ENCODE measurements at places on chromosomes 12 and 14.

GRCh38 chr12:8036346-8036745, 3.8 kb downstream of the FOXJ2 start:
- peaks cover 20% of the 10 kb centered on the region for H3K36me3 ChIP-seq
- H3K27ac ChIP-seq: no peak overlapping the region
- no peak for DNase-seq
- H3K4me3 ChIP-seq: no peak overlapping the region
- no peaks in the 10 kb centered on the region for H3K27me3 ChIP-seq
- H3K4me1 ChIP-seq: peaks cover 43% of the 10 kb centered on the region

DNA sequence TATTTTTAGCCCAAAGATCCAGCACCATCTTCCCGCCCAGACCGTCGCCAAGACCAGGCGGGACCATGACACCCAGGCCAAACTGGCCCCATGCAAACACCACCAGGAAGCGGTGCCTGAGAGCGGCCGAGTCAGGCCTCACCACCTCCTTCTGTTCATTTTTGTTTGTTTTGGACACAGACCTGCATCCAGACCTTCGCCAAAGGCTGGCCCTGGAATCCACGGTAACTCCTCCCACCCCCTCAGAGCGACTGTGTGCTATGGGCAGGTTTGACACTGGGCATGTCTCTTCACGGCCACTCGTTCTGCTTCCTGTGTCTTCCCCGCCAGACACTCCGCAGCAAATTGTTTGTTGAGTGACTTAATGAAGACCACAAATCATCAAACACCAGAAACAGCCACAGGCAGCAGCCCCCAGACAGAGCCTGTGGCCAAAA, 47.1 kb downstream of the NCOR2 start:
- H3K27me3 ChIP-seq: no peaks in the 10 kb centered on the region
- H3K4me3 ChIP-seq: no peak overlapping the region
- peaks cover 5% of the 10 kb centered on the region for H3K36me3 ChIP-seq
- H3K4me1 ChIP-seq: peaks cover 73% of the 10 kb centered on the region

DNA sequence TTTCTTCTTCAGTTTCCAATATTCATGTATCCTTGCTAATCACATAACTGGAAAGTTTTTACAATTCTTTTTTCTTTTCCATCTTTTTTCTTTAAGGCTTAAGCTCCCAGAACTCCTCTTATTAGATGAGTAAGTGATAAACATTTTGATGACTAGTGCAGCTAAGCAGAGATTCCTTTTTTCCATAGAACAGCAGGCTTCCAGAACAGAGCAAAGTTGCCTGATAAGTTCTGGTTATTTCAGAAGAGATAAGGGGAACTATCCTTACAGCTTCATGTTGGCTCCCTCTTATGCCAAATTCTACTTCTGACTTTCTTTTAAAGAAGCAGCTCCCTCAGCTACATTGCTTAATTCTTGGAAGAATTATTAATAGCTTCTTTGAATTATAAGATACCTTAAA, 194.7 kb upstream of the FAR2 start:
- no peaks in the 10 kb centered on the region for H3K36me3 ChIP-seq
- no peak overlapping the region for H3K4me3 ChIP-seq
- peaks cover 19% of the 10 kb centered on the region for H3K4me1 ChIP-seq
- DNase-seq: no peak
- H3K27ac ChIP-seq: no peak overlapping the region

- H3K27ac ChIP-seq: peak overlapping the region; percentile 19
- H3K4me1 ChIP-seq: peaks cover 11% of the 10 kb centered on the region
- DNase-seq: peak; percentile 51
- H3K36me3 ChIP-seq: no peaks in the 10 kb centered on the region
- H3K4me3 ChIP-seq: no peak overlapping the region
Observed at GRCh38 chr12:69415471-69416275, 54.5 kb upstream of the FRS2 start.

DNA sequence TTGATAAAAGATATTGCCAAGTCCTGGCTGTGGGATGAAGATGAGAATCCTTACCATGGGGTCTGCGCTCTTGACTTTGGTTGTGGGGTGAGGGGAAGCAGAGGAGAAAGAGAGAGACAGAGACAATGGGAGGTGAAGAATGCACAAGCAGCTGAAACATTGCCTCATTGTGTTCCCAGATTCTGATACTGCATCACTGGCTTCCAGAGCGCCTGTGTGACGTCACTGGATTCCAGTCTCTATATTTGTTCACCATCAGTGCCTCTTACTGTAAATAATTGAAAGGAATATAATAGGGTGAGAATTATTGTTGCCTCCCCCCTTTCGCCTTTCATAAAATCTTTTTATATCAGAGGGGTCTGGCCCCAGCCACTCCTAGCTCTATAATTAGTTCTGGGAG, 188.9 kb upstream of the NTF3 start:
- H3K27me3 ChIP-seq: no peaks in the 10 kb centered on the region
- H3K27ac ChIP-seq: no peak overlapping the region
- no peak for DNase-seq

- no peak overlapping the region for H3K4me3 ChIP-seq
- no peak for DNase-seq
- no peak overlapping the region for H3K27ac ChIP-seq
- no peaks in the 10 kb centered on the region for H3K27me3 ChIP-seq
- no peaks in the 10 kb centered on the region for H3K36me3 ChIP-seq
- H3K4me1 ChIP-seq: peaks cover 9% of the 10 kb centered on the region
Observed at GRCh38 chr14:59785629-59786028, 84.9 kb downstream of the RTN1 start.

GRCh38 chr14:94126800-94127199, 2.6 kb downstream of the IFI27L2 start:
- no peak overlapping the region for H3K4me3 ChIP-seq
- H3K27ac ChIP-seq: no peak overlapping the region
- peaks cover 29% of the 10 kb centered on the region for H3K36me3 ChIP-seq
- no peaks in the 10 kb centered on the region for H3K27me3 ChIP-seq
- no peak for DNase-seq

DNA sequence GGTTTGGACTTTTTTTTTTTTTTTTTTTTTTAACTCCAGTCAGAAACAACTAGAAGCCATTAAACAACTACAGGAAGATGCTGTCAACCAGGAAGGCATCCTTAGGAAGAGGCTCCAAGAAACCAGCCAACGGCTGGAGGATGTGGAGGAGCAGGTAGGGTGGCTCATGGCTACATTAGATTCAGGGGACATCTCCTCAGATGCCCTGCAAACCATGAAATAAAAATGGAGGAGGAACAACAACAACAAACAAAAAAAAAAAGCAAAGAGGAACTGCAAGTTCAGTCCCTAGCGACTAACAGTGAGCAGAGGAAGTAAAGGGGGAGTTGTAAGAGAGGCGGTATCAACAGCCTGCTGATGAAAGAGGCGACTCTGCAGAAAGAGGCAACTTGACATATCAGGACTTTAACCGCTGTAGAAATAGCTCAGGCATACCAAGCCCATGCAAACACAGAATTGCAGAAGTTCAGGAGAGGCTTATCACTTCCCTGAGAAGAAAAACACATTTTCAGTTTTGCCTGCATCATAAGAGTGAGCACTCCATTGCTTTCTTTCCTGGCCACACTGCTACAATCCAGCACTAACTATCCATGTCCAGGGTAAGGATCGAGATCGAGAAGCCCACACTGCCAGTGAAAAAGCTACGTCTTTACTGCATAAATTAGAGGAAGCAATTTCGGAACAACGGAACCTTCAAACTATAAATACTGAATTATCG, 103.5 kb upstream of the BCAT1 start:
- peak overlapping the region; percentile 46 for H3K4me3 ChIP-seq
- H3K4me1 ChIP-seq: peaks cover 9% of the 10 kb centered on the region
- H3K36me3 ChIP-seq: no peaks in the 10 kb centered on the region
- peak overlapping the region; percentile 65 for H3K27ac ChIP-seq
- H3K27me3 ChIP-seq: no peaks in the 10 kb centered on the region
- no peak for DNase-seq

GRCh38 chr12:115726691-115727090, 550.8 kb downstream of the MED13L start:
- no peak overlapping the region for H3K27ac ChIP-seq
- no peak for DNase-seq
- no peak overlapping the region for H3K4me3 ChIP-seq
- no peaks in the 10 kb centered on the region for H3K4me1 ChIP-seq
- H3K27me3 ChIP-seq: no peaks in the 10 kb centered on the region

DNA sequence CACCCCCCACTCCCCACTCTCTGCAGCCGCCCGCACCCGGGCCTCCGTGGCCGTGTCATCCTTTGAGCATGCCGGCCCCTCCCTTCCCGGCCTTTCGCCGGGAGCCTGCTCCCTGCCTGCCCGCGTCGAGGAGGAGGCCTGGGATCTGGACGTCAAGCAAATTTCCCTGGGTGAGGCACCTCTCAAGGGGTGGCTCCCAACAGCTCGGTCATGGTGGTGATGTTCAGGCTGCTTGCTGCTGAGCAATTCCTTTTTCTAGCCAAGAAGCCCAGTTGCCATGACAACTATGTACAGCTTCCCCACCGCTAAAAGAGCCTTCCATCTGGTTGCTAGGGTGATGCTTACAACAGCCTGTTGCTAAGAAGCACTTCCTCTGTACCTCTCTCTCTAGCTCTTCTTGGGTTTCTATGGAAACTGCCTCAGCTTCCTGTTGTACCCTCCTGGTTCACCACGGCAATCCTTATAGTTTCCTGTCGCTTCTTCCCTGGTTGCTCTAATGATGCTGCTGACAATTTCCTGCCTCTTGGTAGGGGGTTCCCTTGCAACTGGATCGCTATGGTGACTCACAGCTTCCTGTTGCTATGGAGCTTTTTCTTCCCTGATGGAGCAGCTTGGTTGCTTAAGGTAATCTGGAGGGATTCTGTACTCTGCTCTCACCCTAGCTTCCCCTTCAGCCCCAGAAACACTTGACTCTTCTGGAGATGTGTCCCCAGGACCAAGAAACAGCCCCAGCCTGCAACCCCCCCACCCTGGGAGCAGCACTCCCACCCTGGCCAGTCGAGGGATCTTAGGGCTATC, 11.0 kb downstream of the ZNF219 start:
- no peak for DNase-seq
- H3K4me1 ChIP-seq: no peaks in the 10 kb centered on the region

GRCh38 chr12:46763230-46763629, 62.6 kb downstream of the SLC38A4 start:
- no peak overlapping the region for H3K4me3 ChIP-seq
- H3K4me1 ChIP-seq: no peaks in the 10 kb centered on the region
- no peaks in the 10 kb centered on the region for H3K27me3 ChIP-seq
- no peak overlapping the region for H3K27ac ChIP-seq
- no peak for DNase-seq
- no peaks in the 10 kb centered on the region for H3K36me3 ChIP-seq

GRCh38 chr14:54480830-54481562, 7.8 kb downstream of the GMFB start:
- H3K4me1 ChIP-seq: peaks cover 10% of the 10 kb centered on the region
- no peak for DNase-seq
- H3K4me3 ChIP-seq: no peak overlapping the region
- no peaks in the 10 kb centered on the region for H3K27me3 ChIP-seq
- H3K27ac ChIP-seq: no peak overlapping the region

DNA sequence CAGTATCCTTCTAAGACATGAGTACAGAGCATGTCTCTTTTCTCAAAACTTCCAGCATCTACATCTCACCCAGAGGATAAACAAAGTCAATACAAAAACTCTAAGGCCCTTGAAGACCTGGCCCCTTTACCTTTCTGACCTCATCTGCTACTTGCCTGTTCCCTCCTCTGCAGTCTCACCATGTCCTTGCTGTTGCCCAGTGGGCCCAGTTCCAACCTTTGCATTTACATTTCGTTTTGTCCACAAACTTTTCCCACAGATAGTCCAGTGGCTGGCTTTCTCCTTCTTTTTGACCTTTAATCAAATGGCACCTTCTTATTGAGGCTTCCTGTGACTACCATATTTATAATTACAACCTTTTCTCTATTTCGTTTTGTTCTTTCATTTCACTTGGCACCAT, 1.6 kb downstream of the IRAK4 start:
- no peak overlapping the region for H3K27ac ChIP-seq
- H3K36me3 ChIP-seq: no peaks in the 10 kb centered on the region
- H3K4me1 ChIP-seq: peaks cover 38% of the 10 kb centered on the region
- H3K4me3 ChIP-seq: no peak overlapping the region

- H3K4me1 ChIP-seq: no peaks in the 10 kb centered on the region
- H3K27me3 ChIP-seq: no peaks in the 10 kb centered on the region
- peak overlapping the region; percentile 17 for H3K27ac ChIP-seq
- no peak for DNase-seq
- H3K4me3 ChIP-seq: no peak overlapping the region
Observed at GRCh38 chr14:92930737-92931602, 8.0 kb downstream of the CHGA start.

- no peak overlapping the region for H3K27ac ChIP-seq
- no peak overlapping the region for H3K4me3 ChIP-seq
- no peaks in the 10 kb centered on the region for H3K27me3 ChIP-seq
- no peaks in the 10 kb centered on the region for H3K36me3 ChIP-seq
Observed at GRCh38 chr12:12272869-12273268, 6.0 kb upstream of the LRP6 start.

GRCh38 chr12:45973526-45973925, 16.8 kb downstream of the SCAF11 start:
- H3K27me3 ChIP-seq: no peaks in the 10 kb centered on the region
- H3K4me3 ChIP-seq: no peak overlapping the region
- peaks cover 10% of the 10 kb centered on the region for H3K4me1 ChIP-seq
- no peak for DNase-seq
- H3K27ac ChIP-seq: no peak overlapping the region

- no peak overlapping the region for H3K27ac ChIP-seq
- no peaks in the 10 kb centered on the region for H3K36me3 ChIP-seq
- DNase-seq: no peak
- H3K4me1 ChIP-seq: no peaks in the 10 kb centered on the region
- no peak overlapping the region for H3K4me3 ChIP-seq
Observed at GRCh38 chr14:103930051-103930604, 1.9 kb downstream of the TDRD9 start.

GRCh38 chr14:86796221-86797074, 1196.5 kb downstream of the GALC start:
- no peaks in the 10 kb centered on the region for H3K36me3 ChIP-seq
- no peaks in the 10 kb centered on the region for H3K27me3 ChIP-seq
- H3K4me3 ChIP-seq: no peak overlapping the region
- H3K27ac ChIP-seq: no peak overlapping the region

DNA sequence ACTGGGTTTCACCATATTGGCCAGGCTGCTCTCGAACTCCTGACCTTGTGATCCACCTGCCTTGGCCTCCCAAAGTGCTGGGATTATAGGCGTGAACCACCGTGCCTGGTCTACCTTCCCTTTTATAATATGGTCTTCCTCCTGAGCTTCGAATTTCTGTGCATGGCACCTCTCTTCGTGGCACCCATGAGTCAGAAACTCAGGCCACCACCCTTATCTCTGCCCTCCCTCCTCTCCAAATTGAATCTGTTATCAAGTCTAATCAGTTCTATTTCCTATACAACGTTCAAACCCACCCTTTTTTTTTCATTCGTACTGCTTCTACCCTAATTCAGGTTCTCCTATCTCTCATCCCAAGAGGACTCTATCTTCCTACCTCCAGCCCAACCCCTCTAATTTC, 5.0 kb upstream of the TINF2 start:
- H3K4me1 ChIP-seq: no peaks in the 10 kb centered on the region
- H3K27ac ChIP-seq: no peak overlapping the region
- DNase-seq: no peak
- no peaks in the 10 kb centered on the region for H3K27me3 ChIP-seq
- no peaks in the 10 kb centered on the region for H3K36me3 ChIP-seq

Measured in tibial nerve (tissue), 4 donors.